ENCODE measurements at places on chromosomes 16 and 17.
A peak's percentile ranks its signal among the peaks of the same experiment; 100 is the strongest.

- peak; percentile 78 for DNase-seq
Observed at GRCh38 chr17:45234641-45235415, 13.1 kb downstream of the FMNL1 start.

DNA sequence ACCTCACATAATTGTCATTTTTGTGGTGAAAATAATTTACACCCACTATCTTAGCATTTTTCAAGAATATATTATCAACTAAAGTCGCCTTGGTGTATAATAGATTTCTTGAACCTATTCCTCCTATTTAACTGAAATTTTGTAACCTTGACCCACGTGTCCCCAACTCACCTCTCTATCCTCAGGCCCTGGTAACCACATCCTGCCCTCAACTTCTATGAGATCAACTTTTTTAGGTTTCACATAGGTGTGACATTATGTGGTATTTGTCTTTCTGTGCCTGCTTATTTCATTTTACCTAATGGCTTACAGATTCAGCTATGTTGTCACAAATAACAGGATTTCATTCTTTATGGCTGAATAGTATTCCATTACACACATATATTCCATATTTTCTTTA lies 73.0 kb upstream of the CNTNAP4 start:
- DNase-seq: no peak

DNA sequence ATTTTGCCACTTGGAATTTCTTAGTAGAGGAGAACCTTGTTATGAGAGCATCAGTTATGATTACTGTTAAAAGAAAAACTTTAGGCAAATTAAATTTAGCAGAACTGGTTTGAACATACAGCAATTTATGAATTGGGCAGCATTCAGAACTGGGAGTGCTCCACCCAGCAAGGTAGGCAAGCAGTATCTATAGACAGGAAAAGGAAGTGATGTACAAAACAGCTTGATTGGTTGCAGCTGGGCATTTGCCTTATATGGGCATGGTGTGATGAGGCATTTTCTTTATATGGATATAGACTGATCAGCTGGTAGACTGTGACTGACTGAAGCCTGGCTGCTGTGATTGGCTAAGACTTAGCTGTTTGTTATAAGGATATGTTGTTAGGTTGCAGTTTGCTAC lies 17.6 kb upstream of the CYLD start:
- no peak for DNase-seq

DNA sequence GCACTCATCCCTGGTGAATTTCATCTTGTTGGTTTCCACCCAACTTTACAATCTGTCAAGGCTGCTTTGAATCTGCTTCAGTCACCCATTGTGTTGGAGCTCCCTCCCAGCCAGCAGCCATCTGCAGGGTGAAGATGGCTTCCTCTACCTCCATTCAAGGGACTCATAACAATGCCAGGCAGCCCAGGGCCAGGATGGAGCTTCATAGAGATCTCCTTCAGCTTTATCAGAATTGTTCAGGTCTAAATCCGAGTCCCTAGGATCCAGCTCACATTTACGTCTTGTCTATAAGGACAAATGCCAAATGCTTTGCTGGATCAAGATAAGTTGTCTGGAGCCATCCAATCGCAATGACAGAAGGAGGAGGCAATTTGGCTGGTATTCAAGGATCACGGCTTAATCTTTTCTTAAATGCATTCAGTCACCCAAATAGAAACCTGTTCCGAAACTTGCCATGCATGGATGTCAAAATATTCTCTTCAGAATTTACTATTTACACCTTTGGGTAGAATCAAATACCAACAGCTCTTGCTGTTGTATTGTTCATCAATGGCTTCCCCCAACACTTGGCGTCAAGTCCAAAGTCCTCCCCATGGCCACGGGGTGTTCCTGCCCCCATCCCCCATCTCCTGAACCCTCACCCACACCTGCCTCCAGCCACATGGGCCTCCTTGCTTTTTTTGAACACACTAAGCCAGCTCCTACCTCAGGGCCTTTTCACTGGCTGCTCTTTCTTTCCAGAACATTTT lies 3.8 kb upstream of the FAM171A2 start:
- no peak for DNase-seq

- DNase-seq: no peak
Observed at GRCh38 chr17:5472511-5472910, 3.7 kb upstream of the DHX33 start.

- no peak for DNase-seq
Observed at GRCh38 chr16:185691-186090, 5.4 kb downstream of the HBQ1 start.

DNA sequence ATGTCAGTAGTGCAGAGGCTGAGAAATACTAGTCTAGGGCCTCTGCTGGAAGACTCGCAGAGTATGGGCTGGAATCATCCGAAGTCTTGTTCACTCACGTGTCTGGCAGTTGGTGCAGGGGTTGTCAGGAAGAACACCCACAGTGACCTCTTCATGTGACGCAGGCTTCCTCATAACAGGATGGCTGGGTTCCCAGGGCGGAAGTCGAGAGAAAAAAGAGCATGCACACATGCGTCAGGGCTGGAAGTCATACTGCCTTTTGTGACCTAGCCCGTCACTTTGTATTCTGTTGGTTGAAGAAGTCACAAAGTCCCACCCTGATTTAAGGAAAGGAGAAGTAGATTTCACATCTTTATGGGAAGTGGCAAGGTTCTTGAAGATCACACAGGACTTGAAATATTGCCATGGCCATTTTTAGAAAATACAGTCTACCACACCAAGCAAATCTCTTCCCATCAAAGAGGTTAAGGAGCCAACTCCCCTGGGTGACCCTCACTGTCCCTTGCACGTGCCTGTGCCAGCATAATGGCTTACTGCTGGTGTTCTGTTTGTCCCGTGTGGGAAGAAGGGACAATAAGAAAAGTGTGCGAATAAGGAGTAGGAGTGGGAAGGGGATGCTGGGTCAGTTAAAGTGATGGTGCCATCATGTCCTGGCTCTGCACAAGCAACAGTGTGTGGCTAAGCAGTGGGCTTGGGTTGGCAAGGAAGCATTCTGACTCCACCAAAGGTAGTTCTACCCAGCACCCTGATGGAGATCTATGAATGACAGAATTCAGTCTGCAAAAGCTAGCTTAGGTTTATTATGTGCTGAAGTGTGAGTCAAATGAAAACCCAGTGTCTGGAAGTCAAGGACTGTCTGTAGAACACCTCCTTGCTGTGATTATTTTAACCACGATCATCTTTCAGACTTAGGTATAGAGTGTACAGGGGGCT lies 28.1 kb downstream of the HEATR3 start:
- no peak for DNase-seq

- DNase-seq: no peak
Observed at GRCh38 chr16:46907061-46907774, 23.1 kb downstream of the GPT2 start.

DNA sequence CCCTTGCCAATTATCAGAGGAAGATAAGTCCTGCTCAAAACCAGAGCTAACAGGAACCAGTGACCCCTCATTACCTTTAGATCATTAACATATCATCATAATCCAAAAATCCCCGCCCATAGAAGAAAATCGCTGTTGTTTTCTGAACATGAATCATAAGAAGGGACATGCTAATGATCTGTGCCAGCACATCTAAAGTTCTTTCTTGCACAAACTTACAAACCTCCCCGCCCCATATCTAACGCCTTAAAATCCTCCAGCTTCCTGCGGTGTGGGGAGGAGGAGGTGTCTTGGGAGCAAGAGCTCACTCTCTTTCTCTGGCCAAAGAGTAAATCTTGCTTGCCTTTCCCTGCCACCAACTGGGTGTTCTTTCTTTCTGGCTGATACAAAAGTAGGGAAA lies 78.3 kb downstream of the IRX3 start:
- no peak for DNase-seq

DNA sequence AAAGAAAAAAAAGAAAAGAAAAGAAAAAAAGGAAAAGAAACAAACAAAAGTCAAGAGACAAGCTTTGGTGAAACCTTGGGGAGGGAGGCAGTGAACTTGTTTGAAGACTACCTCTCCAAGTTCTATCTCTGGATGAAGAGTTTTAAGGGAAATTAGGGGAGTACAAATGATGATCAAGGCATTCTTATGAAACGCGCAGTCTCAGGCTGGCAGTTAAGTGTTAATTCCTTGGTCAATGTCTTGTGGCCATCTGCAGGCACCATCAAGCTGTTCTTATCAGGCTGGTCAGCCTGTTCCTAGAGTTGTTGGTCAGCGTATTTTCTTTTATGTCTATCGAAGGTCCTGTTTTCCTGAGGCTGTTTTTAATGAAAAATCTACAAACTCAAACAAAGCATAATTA lies 8.2 kb upstream of the DRG2 start:
- no peak for DNase-seq

GRCh38 chr17:14355556-14355955 lies 54.7 kb downstream of the HS3ST3B1 start:
- DNase-seq: no peak

Data from NCI-H1436 (cell line).